ENCODE measurements at places on chromosomes 3 and 15.

GRCh38 chr3:16318176-16318575 is 53.2 kb downstream of the OXNAD1 start:
- no peak for DNase-seq

DNA sequence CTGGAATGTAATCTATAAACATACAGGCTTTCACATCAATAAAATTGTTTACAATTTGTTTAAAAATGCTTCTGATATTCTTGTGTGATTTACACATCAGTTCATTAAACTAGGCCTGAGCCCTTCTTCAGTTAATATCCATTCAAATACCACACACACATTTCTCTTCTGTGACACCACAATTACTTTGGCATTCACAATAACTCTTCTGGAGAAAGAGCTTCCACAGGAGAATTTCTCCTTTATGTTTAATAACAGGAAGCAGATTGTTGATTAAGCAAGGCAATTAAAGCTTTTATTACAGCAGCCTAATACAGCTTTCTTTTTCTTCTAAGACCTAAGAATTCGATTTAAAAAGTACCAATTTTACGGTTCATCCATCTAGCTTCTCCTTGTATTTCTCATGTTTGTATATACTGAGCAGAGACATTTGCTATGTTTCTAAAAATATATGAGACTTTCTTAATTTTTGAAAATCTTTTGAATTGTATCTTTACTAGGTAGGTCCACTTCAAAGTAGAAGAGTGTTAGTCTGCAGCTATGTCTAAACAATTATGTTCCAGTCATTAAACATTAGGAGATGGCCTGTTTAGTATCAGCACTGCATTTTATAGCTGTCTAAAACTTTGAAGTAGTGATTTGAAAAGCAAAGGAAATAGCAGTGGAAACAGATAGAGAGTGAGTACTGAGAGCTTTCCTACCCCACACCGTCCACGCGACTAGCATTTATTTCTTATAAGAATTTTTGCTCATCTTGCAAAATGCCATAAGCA is 511.1 kb upstream of the UBE2E2 start:
- DNase-seq = no peak

GRCh38 chr15:52082197-52083036 is 30.2 kb downstream of the BCL2L10 start:
- DNase-seq = no peak

DNA sequence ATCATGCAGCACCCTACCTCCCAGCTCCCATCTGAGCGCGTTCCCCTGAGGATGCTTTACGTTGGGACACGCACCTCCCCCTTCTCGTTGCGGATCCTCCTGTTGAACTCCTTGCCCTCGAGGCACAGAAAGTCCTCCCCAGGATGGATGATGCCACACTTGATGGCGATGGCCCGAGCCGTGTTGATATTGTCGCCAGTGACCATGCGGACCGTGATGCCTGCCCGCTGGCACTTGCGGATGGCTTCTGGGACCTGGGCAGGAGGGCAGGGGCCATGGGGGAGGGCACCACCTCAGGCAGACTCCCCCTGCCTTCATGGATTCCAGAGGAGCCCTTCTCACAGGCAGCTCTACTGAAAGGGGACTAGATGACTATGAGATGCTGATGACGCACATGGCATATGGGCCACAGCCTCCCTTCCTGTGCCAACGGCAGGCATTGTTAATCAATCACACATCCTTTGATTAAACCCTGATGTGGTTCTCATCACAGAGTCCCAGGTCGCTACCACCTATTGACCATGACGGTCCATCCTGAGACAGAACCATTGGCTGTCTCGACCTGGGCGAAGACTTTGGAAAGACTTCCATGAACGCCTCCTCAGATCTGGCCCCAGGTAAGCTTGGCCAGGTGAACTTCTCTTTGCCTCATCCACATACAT is 29.5 kb upstream of the SEC13 start:
- DNase-seq = no peak

DNA sequence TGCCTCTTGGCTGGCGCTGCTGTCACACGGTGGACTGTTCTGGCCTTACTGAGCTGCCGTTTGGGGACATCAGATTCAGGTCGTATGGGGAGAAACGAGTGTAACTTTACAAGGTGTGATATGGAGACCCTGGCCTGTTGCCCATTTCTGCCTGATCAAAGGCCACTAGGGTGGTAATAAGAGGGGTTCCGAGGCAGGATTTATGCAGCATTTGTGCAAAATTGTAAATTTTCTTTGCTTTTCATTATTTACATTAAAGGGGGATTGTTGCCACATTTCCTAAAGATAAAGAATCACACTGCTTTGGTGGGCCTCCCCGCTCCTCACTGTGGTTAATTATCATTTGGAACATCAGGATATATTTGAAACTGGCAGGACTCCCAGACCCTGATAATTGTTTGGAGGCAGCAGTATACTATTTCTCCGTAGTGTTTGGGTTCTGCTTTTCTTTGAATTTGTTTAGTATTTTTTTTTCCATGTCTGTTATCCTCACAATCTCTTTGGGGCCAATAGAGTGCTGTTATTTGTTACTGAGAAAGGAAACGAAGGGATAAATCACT is 891 bp downstream of the NXPE3 start:
- DNase-seq = no peak

- DNase-seq = no peak
Measured at GRCh38 chr3:62094461-62094860, 278.9 kb downstream of the FEZF2 start.

DNA sequence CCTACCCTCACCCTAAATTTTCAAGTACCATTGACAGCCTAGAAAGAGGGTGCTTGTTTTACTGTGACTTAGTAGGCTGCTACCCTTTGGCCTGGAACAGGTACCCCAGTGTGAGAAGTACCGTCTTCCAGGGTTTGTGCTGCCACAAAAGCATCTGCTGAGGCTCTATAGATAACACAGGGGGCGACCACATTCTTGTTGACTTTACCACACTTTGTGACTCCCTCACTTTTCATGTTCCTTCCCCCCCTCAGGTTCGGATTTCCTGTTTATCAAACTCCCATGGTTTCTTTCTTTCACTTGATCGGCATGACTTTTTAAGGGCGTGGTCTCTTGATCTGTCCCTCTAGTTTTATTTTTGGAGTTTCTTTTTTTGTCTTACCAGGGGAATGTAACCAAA is 23.5 kb downstream of the EXOG start:
- DNase-seq = no peak

- DNase-seq = no peak
Measured at GRCh38 chr3:159898147-159898546, 90.5 kb upstream of the IL12A start.

DNA sequence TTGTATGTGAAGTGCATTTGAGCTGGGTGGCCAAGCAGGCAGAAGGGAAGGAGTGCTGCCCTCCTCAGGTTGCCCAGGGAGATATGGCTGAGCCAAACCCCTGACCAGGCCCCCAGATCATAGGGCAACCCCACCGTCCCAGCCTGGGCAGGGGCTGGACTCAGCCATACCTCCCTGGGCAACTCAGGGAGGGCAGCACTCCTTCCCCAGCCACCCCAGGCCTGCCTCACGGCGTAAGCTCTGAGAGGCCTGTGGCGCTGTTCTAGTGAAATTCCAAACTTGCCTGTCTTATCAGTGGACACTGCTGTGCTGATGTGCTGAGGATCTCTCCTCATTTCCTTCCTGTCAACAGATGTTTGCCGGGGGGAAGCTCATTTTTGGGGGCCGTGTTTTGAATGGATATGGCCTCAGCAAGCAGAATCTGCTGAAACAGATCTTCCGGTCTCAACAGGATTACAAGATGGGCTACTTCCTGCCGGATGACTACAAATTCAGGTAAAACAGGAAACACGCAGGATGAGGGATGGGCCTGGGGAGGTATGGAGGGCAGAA is 57.6 kb upstream of the FGD5 start:
- DNase-seq = no peak

GRCh38 chr15:80667936-80668335 is 27.2 kb upstream of the ABHD17C start:
- no peak for DNase-seq

DNA sequence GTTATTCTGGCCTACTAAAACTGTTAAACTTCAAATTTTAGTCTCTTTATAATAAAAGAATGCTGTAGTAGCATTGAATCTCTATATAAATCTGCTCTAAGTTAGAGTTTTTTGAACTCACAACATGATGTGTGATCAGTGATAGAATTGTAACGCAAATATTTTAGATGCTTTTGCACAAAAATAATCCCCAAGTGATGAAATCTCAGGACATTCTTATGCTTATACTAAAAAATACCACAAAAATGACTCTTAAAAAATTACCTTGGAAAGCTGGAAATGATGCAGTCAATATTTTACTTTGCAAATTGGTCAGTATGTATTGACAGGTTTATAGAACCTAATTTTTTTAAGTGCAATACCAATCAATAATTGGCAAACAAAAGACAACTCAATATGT is 375.3 kb downstream of the TBC1D5 start:
- no peak for DNase-seq

GRCh38 chr3:58072052-58072762 is 64.0 kb downstream of the FLNB start:
- DNase-seq = no peak
